Adipose tissue (tissue), 3 donors: ENCODE measurements at places on chromosomes 3 and 15. TPM values are rescaled to one million over a fixed set of nuclear protein-coding genes. Genes with fewer than 3 reads are reported as not detected.

MELTF gene
- polyA plus RNA-seq = 9.7 TPM

ACOX2 gene
- 19.3 TPM for polyA plus RNA-seq

SLC28A1 gene
- polyA plus RNA-seq = 0.02 TPM

PLCB2 gene
- polyA plus RNA-seq = 12.7 TPM

CMTM8 gene
- 23.4 TPM for polyA plus RNA-seq

LTF gene
- polyA plus RNA-seq = 9.1 TPM

GABRG3 gene
- not detected for polyA plus RNA-seq

MOBP gene
- 0.22 TPM for polyA plus RNA-seq

TM2D3 gene
- polyA plus RNA-seq = 20.0 TPM

LIPH gene
- 1.7 TPM for polyA plus RNA-seq
